ENCODE measurements at places on chromosomes 16 and 17.

DNA sequence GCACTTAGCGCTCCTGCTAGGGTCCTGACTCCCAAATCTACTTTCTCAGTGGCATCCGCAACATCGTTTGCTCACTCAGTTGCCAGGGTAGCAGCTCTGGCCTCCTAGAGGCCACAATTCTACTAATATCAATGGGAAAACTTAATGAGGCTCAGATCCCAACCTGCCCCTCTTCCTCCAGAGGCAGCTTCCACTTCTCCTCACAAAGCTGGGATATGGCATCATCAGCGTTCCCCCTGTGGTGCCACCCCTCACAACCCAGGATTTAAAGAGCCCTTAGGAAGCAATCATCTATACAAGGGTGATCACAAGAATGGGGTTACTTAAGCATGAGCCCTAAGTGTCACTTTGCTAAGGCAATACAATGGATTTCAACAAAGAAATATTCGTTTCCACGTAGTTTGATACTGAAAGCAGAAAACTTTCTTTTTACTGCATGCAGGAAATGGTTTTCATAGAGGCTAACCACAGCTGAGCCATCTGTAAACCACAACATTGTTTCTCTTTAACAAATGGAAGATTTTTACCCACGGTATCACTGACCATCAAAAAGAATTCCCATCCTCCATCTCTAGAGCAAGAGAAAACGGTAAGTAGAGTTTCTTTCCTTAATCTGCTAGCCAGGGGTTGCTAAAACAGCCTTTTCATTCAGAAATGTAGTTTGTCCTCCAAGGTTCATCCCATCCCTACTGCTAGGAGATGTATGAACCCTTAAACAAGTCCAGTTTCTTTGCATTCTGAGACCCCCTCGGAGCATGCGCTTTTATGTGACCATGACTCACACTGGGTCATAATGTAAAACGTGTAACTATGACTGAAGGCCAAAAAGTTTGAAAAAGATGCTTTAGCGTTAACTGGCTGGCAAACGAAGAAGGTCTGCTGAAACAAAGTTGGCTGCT lies 68.3 kb upstream of the BCAR1 start:
- DNase-seq: peak; percentile 20

GRCh38 chr17:50468304-50469207 lies at the start of gene CHAD:
Gene CHAD, minus strand, starts transcription at chr17:50468880. Its CDS starts 67 bp downstream, at chr17:50468813.
- DNase-seq: no peak

DNA sequence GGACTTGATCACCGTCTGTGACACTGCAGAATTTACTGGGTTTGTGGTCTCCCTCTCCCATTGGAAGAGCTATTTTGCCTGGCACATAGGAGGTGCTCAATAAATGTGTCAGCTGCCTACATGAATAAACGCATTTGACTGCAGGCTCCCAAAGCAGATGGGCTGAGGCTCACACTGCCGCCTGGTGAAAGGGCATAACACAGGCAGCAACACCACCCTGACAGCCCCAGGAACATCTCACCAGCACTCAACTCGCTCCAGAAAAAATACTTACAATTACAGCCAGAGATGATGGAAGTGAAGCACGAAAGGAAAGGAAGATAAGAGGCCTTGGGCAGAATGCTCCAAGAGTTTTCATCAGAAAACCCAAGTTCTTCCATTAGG lies 73.9 kb downstream of the RPH3AL start:
- no peak for DNase-seq

GRCh38 chr17:17813055-17813724 lies 23.6 kb downstream of the SREBF1 start:
- DNase-seq: no peak

- DNase-seq: no peak
These were observed 3.3 kb downstream of the RARA start for GRCh38 chr17:40312131-40312731.

DNA sequence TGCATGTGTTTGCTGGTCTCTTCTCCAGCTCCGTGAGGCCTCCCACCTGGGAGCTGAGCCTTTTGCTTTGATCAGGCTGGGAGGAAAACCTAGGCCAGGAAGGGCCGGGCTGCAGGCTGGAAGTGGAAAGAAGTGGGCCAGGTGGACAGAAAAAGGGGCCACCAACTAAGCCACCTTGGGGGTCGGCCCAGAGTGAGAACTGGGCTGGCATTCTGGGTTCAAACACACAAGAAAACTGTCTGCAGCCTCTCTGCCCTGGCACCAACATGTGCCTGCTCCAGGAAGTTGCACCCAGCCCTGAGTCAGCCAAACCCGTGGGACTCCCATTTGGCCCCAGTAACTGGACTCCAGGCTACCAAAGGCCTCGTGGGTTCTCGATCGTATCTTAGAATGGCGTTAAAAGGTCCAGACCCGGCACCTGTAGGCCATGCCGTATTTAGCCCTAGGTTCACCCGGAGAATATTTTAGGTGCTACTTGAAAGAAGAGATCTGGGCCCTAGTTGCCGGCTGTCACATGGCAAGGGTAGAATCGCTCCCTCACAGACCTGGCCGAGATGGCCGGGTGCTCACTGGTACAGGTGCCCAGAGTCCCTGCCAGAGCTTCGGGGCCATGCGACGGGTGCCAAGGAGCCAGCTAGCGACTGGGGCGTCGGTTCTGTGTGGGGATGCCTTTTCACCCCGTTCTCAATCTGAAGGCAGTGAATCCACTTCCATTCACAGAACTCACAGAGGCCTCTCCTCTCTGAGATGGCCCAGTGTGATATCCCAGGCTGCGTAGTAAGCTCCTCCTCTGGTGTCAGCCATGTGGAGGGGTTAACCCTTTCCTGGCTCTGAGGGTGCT lies 236.6 kb downstream of the MRTFB start:
- DNase-seq: no peak

DNA sequence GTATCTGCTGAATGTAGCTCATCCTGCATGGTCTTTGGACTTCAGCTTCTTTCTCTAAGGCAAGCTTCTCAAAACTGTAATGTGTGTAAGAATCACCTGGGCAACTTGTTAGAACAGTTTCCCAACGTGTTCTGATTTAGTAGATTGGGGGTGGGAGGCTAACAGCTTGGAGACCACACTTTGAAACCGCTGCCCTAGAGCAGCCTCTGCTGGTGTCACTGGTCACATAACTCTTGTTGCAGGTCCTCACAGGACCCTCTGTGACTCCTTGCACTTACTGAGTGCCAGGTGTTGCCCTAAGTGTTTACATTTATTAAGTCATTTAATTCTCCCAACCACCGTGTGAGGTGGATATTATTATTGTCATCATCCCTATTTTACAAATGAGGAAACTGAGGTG lies 9.9 kb downstream of the SLC35G3 start:
- DNase-seq: no peak

GRCh38 chr17:74354123-74354522 lies 7.5 kb downstream of the BTBD17 start:
- DNase-seq: peak; percentile 57

GRCh38 chr16:22375117-22375962 lies 921 bp upstream of the CDR2 start:
- DNase-seq: no peak

- DNase-seq: peak; percentile 95
These were observed at the start of the genes PTRH2 and VMP1 for GRCh38 chr17:59707149-59707970. Gene PTRH2, minus strand, starts transcription at chr17:59707430. Its CDS starts 9,452 bp downstream, at chr17:59697978. Gene VMP1, plus strand, starts transcription at chr17:59707654. Its CDS starts 23,793 bp downstream, at chr17:59731447.

- peak; percentile 13 for DNase-seq
These were observed 536 bp downstream of the SLC38A10 start for GRCh38 chr17:81294512-81295030.

DNA sequence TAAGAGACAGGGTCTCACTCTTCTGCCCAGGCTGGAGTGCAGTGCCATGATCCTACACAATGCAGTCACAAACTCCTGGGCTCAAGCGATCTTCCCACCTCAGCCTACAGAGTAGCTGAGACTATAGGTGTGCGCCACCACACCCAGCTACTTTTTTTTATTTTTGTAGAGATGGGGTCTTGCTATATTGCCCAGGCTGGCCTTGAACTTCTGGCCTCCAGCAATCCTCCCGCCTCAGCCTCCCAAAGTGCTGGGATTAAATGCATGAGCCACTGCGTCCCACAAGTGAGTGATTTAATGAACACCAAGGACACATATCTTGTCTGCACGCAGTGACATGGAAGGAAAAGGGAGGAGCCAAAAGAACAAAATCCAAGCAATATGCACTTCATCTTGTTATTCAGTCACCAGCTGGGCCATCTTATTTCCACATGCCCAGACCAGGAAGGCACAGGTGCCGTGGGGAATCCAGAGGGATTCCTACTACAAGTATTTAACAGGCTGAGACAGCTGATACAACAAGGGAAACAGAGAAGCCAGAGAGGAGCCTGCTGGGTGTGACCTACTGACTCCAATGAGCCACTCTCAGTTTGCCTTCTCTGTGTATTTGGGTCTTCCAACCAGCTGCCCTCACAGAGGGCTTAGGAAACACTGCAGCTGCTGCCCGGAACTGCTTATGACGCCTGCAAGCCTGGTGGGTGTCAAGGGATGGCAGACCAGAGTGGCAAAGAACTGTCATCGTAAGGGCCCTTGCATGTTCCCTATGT lies 17.0 kb downstream of the LSM12 start:
- DNase-seq: no peak

DNA sequence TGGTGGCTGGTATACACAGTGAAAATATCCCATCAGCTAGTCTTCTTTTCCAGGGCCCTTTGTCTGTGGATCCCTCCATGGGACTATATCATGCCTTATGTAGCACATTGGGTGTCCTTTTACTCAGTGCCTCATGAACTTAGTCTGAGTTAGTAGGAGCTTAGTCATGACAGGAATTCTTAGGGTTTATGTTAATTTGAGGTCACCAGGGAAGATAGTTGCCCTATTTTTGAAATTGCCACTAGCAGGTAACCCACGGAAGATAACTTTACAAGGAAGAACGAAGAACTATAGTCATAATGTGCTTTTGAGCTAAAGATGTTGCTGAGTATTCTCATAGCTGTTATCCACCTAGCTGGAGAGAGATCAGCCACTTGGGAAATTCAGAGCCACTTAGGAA lies 14.8 kb upstream of the PLK1 start:
- DNase-seq: no peak

DNA sequence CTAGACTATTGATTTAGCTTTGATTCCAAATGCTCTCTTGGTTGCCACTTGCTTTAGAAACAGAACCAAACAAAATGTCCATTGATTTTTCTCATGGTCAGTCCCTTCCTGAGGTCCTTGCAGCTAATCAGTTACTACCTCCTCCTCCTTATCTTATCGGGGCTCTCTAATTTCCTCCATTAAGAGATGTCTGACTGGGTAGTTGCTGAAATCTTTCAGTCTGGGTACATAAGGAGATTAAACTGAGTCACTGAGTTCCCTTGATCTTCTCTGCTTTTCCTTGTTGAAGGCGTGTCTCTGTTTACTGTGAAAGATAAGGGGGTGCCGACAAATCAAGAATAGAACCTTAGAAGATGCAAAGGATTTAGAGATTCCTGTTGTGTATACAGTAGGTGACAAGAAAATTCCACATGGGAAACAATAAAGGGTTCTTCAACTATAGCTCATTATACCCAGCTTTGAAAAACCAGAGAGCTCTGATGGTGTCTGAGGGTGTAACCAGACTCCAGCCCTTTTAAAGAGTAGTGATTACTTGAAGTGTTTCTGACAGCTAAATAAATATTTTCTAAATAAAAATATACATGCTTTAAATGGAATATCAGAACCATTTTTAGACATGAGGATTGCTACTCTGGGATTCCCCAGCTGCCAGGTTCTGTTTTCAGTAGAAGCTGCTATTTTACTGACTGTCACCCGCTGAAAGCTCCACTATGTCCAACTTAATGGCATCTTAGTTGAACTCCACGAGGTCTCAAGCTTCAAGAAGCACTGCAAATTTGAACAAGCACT lies 791.3 kb upstream of the SOX9 start:
- DNase-seq: no peak

GRCh38 chr17:62882284-62882683 lies 74.2 kb upstream of the MARCHF10 start:
- peak; percentile 5 for DNase-seq

GRCh38 chr17:41695954-41696757 lies 7.5 kb downstream of the EIF1 start:
- DNase-seq: peak; percentile 84

- DNase-seq: no peak
These were observed 102.7 kb upstream of the DNAH9 start for GRCh38 chr17:11495613-11496012.

DNA sequence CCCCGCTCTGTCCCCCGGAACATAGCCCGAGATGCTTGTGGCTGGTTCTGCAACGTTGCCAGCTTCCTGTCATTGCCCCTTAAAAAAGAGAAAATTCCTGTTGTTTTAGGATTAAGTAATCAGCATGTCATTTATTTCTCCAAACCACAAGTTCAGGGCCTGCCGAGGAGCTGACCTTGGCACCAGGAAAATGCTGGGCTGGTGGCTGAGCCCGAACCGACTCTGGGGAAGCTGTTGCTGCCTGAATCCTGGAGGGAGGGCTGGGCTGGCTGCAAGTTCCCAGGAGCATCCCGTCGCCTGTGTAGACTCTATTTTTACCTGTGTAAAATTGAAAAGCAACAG lies 130.9 kb upstream of the FOXF1 start:
- no peak for DNase-seq

DNA sequence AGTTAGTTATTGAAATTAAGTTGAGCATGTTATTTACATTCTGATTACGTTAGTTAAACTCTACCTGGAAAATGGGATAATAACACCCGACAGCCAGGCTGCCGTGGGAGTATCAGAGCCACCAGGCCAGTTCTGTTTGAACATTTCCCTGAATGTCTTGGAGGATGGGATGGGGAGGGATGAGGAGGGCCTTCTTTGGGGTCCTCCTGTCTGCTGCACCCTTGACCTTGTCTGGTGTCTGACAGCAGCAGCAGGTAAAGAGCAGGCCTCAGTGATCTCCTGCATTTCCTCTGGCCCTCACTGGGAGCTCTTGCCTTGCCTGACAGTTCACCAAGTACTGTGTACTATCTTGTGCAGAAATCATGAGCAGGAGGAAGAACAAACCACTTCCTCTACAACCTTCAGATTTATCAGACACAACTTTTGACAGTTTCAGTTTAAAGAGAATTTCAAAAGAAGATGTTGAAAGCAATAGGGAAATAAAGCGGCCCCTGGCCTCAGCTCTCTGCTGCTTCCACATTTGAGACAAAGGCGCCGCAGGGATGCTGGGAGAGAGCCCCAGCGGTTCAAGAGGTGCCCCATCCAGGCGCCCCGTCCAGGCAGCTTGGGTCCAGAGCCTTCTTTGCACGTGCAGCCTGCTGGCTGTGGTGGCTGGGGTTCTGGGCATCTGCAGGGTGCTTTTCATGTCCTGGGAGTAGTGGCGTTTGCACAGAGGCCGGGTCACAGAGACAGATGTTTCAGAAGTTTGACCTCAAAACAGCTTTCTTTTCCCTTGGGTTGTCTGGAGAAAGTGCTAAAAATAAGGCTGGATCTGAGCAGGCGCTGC lies 25.3 kb downstream of the CMIP start:
- DNase-seq: peak; percentile 60
